GM03348 (cell line): ENCODE measurements at places on chromosomes 11 and 22.

- no peak for DNase-seq
These were observed 2.2 kb downstream of the APOBEC3A start for GRCh38 chr22:38959590-38959989.

DNA sequence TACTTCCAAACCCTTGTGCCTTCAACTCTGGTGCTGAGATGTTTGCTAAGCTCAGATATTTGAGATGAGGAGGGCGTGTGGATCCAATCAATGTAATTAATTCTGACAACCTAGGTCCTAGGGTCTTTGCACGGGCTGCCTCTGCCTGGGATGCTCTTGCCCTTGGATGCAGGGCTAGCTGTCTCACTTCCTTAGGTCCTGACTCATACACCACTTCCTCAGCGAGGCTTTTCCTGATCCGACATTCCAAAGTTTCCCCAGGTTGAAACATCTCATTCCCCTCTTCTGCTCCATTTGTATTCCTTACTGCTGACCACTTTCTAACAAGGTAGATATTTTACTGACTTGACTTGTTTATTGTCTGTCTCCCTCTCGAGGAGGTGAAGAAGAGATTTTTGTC, 43.0 kb upstream of the NTM start:
- no peak for DNase-seq

- DNase-seq, result peak; percentile 53
These were observed 29.4 kb downstream of the SIK2 start for GRCh38 chr11:111631666-111632039.

GRCh38 chr11:85540635-85541205, 86.4 kb downstream of the DLG2 start:
- DNase-seq, result no peak

DNA sequence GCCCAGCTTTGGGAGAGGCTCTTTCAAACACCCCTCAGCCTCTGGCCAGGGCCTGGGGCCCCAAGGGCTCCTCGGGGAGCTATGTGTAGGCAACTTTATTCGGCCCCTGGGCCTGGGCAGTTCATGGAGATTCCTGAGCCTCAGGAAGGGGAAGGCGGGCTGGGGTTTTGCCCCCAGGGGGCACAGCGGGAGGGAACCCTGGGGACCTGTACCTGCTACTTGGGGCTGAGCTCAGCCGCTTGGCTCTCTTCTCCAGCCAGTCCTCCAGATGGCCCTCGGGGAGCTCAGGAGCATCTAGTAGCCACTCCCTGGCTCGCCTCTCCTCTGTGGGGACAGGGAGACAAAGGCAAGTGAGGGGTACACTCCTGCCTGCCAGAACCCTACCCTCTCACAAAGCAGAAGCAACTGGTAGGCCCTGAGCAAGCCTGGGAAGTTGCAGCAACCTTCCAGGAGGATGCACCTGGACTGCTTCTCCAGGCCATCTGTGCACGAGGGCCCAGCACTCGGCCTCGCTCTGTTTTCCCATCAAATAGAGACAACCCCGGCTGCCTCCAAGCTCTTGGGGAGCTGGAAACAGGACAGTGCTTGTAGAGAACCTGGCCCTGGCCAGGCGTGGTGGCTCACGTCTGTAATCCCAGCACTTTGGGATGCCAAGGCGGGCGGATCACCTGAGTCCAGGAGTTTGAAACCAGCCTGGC, 18.5 kb downstream of the CABP7 start:
- DNase-seq, result no peak

DNA sequence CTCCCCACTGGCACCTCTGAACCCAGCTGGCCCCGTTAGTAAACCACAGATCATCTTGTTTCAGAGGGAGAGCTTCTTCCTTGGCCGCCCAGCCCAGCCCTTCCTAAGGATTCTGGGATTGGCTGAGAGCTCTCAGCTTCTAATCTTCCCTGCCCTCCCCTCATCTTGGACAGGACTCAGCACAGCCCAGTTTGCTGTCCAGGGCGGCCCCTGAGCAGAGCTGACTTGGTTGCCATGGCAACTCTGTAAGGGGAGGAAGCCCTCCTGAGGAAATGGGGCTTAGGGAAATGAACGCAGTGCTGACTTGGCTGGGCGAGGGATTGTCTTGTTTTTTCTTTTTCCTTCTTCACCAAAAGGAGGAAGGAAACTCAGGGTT, 4.6 kb downstream of the APOL4 start:
- DNase-seq, result no peak

GRCh38 chr11:92557879-92558278, 333.3 kb downstream of the FAT3 start:
- no peak for DNase-seq

GRCh38 chr11:64358907-64359711, at the start of gene RPS6KA4:
TSS of gene RPS6KA4 (plus strand) at chr11:64359162. CDS start at chr11:64359236, 74 bp downstream.
- peak; percentile 98 for DNase-seq

DNA sequence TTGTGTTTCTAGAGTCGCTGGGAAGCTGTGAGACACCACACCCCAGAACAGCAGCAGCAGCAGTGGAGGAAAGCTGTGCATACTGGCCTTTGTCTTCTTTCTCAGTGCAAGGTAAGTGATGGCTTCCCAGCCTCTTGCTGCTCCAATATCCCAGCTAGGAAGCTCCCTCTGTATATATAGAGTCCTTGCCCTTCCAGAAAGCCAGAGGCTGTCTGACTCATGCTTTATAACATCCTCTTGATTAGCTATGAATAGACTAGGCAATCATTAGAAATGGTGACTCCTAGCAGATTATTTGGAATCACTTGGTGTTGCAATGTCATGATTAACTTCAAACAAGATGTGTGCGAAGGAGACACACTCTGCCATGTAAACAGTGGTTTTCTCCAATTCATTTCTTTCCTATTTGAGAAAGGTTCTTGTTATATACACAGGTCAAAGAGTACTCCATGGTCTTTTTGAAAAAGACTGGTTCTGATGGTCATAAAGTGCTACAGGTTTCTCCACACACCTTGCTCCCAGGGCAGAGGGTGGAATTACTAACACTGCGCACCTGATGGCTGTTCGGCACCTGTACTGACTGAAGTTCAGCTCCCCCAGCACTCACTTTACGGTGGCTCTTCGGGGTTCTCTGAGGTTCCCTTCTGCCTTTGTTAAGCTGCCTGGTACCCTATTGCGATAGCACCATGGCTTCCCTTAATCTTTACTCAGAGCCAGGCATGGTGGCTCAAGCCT, at the start of gene MMP1:
Gene MMP1, minus strand, starts transcription at position 149 of the 735 bp plus-strand sequence. Its CDS starts 68 bp downstream, at position 81.
- DNase-seq, result peak; percentile 63

DNA sequence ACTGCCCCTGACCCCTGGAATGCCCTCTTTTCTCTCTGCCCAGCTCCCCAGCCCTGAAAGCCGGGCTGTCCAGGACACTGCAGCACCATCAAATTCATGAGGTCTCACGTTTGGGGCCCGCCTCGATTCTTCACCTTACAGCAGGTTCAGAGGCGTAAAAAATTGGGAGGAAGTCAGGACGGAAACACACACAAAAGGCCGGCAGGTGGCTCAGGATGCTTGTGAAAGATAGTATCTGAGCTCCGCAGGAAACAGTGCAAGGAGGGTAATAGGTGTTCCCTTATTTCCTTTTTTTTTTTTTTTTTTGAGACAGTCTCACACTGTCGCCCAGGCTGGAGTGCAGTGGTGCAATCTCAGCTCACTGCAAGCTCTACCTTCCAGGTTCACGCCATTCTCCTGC, 4.1 kb downstream of the RFPL2 start:
- DNase-seq, result no peak

DNA sequence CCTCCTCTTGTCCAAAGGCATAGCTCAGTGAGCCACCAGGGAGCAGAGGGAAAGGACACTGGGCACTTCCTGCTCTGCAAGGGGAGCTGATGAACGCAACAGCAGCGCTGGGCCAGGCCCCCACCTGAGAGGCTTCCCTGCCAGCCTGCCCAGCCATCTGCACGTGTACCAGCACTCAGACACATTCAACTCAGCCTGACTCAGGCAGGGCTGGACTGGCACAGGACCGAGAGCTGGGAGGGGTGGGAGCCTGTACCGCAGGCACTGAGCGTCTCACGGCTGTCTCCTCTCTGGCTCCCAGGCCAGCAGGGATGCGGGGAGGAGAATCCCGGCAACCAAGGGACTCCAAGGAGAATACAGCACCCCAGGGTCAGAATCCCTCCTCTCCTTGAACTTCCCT, 411.8 kb downstream of the CTTN start:
- DNase-seq, result no peak
